ENCODE measurements at places on chromosomes 3 and 15.

DNA sequence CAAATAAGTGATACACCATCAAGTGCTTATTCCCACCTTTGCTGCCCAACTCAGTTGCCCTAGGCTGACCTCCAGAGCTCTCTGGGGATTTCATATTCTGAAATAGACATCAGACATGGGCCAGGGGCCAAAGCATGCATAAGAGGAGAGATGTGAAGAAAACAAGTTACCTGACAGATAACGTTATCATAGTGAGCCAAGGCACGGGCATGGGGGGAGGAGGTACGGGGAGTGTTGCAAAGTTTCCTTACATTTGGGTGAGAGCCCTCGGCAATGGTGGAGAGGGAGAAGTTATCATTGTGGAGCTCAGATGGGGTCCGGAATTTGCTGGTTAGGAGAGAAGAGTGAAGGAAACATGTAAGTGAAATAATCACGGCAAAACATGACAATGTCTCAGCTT is 9.8 kb downstream of the CSPG5 start:
- no peak for DNase-seq

GRCh38 chr15:31487811-31488436 is 161.3 kb downstream of the KLF13 start:
- no peak for DNase-seq

GRCh38 chr15:34793071-34793470 is 2.3 kb downstream of the ACTC1 start:
- DNase-seq = no peak

DNA sequence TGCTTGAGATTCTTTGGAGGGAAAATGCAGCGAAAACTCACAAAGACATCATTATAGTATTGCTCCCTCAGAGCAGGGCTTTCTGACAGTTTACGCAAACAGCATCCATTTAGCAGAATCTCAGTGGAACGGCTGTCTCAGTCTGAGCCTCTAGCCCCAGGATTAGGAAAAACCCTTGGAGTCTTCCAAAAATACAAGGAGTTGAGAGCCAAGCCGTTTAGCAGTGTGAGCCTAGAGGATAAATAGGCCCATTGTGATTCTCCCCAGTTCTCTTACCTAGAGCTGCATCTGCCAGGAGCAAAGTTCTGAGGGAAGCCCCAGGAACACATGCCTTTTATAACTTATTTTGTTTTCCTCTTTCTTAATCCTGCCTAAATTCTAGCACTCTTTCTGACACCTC is 359.6 kb downstream of the NTRK3 start:
- no peak for DNase-seq

DNA sequence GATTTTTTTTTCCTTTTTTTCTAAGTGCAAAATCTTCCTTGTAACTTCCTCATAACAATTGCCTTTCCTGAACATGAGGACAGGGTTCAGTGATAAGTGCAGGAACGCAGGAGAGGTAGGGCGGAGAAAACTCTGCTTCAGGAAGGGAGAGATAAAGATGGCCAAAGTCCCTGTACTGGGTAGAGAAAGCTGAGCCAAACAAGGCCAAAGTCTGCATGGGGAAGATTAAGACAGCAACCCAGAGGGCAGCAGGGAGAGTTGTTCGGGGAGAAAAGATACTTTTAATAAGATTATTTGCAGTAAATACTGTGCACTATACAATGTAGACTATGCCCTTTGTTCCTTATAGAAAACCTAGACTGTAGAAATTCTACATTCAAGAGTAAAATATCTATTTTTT is 55.4 kb upstream of the LRRFIP2 start:
- no peak for DNase-seq

- DNase-seq = no peak
These were observed 29.0 kb downstream of the CCDC80 start for GRCh38 chr3:112611752-112612515.

DNA sequence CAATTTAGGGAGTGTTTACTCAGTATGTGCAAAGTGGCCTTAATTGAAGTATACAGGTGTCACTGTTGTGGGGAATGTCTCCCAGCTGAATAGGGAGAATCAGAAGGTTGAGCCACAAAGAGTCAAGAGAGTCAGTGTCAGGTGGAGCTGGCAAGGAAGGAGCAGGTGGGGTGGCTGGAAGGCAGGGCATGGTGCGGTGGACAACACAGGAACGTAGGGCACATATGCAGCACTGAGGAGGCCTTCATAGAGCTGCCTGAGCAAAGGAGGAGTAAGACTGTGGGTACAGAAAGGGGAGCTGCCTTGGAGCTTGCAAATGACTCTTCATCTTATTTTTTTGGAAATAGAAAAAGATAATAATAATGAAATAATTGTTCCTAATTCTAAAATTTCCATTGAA is 20.0 kb downstream of the ARHGEF3 start:
- DNase-seq = no peak

DNA sequence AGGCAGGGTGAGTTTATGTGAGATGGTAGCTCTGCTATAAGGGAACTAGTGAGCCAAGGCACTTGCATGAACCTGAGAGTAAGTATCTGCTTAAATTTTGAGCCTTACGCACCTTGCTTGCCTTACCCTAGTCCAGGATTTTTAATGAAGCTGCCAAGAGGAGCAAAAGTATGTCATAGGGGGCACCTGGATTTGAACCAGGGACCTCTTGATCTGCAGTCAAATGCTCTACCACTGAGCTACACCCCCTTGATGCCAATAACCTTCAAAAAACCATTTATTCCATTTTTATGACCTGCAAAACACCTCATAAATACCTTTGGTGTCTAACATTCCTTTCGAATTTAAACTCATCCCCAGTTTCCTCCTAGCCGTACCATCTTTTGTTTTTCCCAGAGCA is 88.3 kb upstream of the ACP3 start:
- no peak for DNase-seq

DNA sequence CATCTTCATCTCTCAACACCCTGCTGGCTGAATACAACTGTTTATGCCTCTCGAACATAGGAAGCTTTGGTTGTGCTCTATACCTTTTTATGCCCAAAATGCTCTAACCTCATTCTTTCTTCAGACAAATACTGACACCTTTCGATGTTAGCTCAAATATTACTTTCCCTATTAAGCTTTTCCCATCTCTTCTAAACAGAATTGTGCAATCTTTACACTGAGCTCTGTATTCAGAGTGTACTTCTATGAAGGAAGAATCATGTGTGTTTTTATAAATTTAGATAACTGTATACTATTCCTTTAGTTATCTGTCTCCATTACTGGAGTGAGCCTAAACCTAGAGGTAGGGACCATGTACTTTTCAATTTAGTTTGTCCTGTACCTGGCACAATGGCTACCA is 1.6 kb downstream of the EFHB start:
- no peak for DNase-seq

DNA sequence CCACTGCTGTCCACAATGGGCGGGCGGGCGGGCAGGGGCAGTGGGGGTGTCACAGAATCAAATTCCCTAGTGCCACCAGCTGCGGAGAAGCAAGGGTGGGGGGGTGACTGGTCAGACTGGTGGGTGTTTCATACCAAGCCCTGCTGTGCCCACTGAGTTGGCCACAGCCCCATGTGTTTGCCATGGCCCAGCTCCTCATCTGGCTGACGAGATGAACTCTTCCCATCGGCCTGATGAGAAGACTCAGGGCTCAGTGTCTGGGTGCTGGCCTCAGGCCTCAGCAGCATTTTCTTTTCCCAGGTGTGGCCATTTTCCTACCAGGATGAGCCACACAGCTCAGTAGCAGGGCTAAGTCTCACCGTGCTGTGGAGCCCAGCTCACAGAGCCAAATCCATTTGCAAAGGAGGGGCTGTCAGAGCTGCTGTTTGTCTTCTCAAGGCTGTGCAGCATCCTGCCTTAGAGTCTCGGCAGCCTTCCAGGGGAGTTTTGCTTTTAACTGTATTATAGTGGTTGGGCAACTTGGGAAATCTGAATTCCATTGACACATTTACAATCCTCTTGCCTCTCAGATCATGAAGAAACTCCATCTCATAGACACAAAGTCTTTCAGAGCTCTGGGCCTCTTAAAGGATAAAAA is 176.8 kb downstream of the ABHD5 start:
- DNase-seq = no peak

DNA sequence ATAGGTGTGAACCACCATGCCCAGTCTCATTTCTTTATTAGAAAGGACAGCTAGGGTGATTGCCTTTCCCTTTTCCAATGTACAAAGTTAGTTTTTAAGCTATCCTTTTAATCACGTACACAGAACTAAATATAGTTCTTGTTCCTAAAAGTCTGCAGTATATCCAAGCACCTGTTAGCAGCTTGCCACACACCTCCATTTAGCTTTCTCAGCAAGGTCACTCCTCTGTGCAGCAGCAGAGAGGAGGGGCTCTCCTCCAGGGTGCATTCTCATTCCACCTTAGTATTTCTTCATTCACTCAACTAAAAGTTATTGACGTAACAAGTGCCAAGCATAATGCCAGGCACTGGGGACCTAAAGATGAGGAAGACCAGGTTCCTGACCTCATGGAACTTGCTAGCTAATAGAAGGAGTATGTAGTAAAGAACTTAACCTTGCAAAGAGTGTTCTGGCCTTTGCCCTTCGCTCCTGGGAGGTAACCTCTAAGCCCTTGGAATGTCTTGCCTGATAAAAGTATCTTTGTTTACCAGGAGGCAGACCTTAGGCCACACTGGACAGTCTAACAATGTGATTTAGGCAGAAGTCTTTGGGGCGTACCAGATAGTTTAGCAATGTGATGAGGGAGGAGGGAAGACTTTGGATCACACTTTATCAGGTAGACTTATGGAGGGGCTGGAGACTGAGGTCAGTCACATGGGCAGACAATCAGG is 12.7 kb upstream of the PTPN9 start:
- DNase-seq = no peak

- DNase-seq = no peak
These were observed 18.6 kb downstream of the SOX2 start for GRCh38 chr3:181730316-181730715.

DNA sequence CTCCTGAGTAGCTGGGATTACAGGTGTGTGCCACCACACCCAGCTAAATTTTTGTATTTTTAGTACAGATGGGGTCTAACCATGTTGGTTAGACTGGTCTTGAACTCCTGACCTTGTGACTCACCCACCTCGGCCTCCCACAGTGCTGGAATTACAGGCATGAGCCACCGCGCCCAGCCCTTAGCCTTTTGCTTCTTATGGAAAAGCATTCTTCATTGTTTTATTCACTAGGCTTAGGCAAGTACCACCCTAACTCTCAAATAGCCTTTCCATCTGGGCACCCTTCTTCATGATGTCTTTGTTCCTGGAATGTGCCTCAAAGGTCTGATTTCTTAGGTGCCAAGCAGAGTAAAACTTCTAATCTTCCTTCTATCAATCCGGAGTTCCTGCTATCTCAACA is 641.8 kb downstream of the FHIT start:
- DNase-seq = no peak

GRCh38 chr3:15055019-15055557 is 10.0 kb downstream of the MRPS25 start:
- no peak for DNase-seq

DNA sequence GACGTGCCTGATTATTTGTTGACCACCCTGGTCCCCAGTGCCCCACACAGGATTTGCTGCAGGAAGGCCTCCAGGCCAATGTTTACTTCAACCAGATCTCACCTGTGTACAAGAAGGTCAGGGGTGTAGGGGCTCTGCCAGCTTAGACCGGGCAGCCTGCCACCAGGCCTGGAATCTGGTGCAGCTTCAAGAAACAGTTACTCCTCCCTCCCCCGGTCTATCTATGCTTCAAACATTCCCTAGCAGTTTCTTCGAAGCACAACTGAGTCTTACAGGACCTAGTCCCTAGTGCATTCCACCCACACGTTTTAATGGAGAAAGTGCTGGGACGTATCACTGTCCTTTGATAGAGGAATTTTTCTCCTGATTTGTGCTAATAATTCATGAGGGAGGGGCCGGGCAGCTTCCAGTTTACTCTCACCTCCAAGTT is 8.0 kb downstream of the SH3BP5 start:
- no peak for DNase-seq

GRCh38 chr3:67858492-67858891 is 204.1 kb upstream of the SUCLG2 start:
- no peak for DNase-seq

DNA sequence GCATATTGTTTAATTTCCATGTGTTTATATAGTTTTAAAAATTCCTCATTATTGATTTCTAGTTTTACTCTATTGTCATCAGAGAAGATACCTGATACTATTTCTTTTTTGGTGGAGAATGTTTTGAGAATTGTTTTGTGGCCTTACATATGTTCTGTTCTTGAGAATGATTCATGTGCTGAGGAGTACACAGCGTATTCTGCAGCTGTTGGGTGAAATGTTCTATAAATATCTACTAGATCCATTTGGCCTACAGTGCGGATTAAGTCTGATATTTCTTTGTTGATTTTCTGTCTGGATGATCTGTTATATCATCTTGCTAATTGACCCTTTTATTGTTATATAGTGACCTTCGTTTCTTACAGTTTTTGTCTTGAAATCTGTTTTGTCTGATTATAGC is 109.7 kb downstream of the UBE2E2 start:
- DNase-seq = no peak

DNA sequence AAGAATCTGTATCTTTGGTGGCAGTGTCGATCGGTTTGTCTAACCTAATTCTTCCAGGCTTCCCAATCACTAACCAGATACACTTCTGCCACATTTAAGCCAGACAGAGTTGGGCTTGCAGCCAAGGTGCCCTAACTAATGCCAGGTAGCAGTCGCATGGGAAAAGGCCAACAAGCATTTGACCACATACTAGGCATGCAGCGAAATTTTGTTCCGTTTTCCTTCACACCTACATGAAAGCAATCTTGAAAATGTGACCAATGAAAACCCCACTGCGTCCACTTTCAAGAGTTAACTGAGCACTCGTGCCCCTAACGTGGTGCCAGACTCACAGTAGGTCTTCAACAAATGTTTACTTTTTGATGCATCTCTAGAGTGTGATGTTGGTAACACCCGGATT is 192.2 kb upstream of the TPM1 start:
- DNase-seq = no peak

GRCh38 chr15:91223863-91224262 is 123.8 kb downstream of the SV2B start:
- DNase-seq = no peak

- DNase-seq = no peak
These were observed 562.1 kb downstream of the IGSF11 start for GRCh38 chr3:118472586-118472985.

GRCh38 chr3:46369151-46369550 is 1.6 kb upstream of the CCR5 start:
- DNase-seq = no peak

DNA sequence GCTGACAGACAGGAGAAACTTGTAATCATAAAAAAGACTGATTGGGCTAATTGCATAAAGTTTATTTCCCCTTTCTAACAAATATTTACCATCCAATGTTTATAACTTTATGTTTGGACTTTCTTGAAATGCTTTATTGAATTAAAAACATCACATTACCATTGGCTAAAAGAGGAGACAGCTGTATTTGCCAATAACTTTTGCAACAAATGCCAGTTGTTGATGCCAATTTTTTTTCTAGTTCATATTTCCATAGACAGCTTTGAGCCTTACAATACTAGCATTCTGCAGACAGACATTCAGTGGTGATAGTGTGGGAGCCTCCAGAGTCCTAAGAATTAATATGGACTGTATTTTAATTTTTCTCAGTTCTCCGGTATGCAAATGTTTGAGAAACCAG is 198.4 kb downstream of the ADAMTS17 start:
- DNase-seq = no peak

GRCh38 chr3:147370349-147370748 is 36.0 kb downstream of the ZIC4 start:
- no peak for DNase-seq

GRCh38 chr3:174477491-174477890 is 381.6 kb upstream of the NAALADL2 start:
- DNase-seq = peak; percentile 35

- DNase-seq = no peak
These were observed 7.8 kb downstream of the BNC1 start for GRCh38 chr15:83276661-83277060.

- peak; percentile 76 for DNase-seq
These were observed 4.3 kb upstream of the LSMEM2 start for GRCh38 chr3:50274371-50275104.
